ENCODE measurements at places on chromosomes 2 and 18. TPM values are rescaled to one million over a fixed set of nuclear protein-coding genes. Genes with fewer than 3 reads are reported as not detected.

DNA sequence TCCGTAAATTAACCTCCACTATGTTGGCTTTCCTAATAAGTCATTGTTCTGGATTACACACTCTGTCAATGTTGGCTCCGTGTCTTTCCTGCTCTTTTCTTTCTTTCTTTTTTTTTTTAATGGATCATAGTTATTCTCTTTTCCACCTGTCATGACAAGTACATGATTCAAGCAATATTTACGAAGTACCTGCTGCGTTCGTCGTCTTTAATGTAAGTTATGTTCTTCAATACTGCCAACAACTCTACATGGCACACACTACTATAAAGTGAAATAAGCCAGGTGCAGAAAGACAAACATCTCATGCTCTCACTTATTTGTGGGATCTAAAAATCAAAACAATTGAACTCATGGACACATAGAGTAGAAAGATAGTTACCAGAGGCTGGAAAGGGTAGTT is 239.1 kb downstream of the SCG2 start:
- DNase-seq, result no peak

The ERICH2 gene
- 0.94 TPM for total RNA-seq

DNA sequence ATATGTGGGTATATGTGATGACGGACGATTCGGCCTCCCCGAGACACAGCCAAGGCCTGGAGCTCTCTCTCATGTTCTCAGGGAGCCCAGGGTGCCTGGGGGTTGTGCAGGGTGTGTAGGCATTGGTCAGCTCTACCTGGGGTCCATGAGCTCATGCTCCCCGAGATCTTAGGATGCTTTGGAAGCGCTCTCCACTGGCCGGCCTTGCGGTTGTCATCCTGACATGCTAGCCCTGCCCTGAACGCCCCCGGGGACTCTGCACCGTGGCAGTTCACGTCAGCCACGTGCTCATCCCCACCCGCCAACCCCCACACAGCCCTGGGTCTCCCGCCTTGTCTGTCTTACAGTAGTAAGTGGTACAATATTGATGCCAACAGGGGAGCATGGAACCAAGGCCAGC is 67.8 kb downstream of the RTP5 start:
- no peak for DNase-seq

The NEU2 gene
- not detected for total RNA-seq

The MAP2 gene
- total RNA-seq, result 2.8 TPM

DNA sequence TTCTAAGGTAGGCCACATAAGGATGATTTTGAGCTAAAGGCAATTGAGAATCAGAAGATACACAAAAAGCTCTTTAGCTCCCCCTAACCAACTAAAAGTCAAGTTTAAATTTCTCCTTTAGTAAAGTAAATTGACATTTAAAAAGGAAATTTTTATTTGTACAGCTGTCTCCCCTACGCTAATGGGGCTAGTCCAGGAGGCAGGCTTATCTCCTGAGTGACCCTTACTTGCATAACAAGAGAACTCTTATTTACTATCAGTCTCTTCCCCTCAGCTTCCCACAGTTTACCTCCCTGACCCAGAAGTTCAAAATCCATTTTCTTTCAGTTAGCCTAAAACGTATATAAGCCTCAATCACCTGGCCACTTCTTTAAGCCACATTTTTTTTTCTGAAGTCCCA is 1002.8 kb upstream of the NRXN1 start:
- no peak for DNase-seq

The RAMP1 gene
- 138 TPM for total RNA-seq

GRCh38 chr2:168722592-168722991 is 79.8 kb upstream of the NOSTRIN start:
- DNase-seq, result no peak

- DNase-seq, result no peak
Measured at GRCh38 chr18:71011389-71011788, 722.5 kb downstream of the SOCS6 start.

DNA sequence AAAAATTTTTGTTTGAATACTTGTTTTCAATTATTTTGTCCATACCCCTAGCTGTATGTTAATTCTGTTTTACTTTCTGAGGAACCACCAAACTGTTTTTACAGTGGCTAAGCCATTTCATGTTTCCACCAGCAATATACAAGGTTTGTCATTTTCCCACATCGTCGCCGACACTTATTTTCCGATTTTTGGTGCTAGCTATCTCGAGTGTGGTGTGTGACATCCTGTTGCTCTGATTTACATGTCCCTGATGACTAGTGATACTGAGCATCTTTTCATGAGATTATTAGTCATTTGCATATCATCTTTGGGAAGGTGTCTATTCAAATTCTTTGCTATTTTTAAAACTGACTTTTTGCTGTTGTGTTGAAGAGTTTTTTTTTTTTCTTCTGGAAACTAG is 7.2 kb upstream of the GPC1 start:
- no peak for DNase-seq

GRCh38 chr2:118525346-118525745 is 322.1 kb downstream of the EN1 start:
- no peak for DNase-seq

The CRYGD gene
- not detected for total RNA-seq

Measured in Right ventricle myocardium superior (tissue), 1 donor.